Stimulated activated CD4-positive, alpha-beta T cell treated with anti-CD3 and anti-CD28 coated beads, Interleukin-12 subunit alpha, Interleukin-12 subunit beta, amount 100 ng/mL, for 4 hours (primary cell): ENCODE measurements at places on chromosomes 6 and 20.
A peak's percentile ranks its signal among the peaks of the same experiment; 100 is the strongest.

DNA sequence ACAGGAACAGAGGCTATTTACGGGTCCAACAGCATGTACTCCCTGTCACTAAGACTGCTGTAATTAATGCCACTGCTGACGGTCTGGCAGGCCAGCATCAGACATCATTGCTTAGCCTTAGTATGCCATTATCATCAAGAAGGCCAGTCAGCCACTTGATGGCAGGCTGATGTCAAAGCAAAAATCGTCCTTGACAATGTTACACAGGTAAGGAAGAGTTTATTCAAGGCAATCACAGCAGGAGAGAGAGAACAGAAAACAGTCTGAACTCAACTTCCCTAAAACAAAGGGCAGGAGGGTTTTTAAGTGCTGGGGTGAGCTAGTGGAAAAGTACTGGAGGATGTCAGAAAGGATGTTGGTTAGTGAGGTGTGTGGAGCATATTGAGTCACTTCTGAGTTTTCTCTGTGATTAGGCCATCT, 25.1 kb downstream of the FKBP1C start:
- no peak for DNase-seq

DNA sequence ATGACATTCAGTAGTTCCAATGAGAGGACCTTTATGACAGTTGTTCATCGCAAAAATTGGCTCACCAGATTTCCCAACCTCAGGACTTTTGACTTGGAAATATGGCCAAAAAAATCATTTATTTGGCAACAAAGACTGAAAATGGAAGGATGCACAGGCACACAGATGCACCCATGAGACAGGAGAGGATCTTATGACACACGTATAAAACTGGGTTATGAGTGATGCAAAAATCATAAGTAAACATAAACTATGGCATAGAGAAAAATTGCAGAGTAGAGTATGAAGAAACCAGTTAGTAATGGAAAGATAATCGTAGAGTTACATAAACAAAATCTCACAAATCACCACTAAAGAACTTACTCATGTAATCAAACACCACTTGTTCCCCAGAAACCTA, 546.9 kb downstream of the ADGRB3 start:
- DNase-seq, result no peak

DNA sequence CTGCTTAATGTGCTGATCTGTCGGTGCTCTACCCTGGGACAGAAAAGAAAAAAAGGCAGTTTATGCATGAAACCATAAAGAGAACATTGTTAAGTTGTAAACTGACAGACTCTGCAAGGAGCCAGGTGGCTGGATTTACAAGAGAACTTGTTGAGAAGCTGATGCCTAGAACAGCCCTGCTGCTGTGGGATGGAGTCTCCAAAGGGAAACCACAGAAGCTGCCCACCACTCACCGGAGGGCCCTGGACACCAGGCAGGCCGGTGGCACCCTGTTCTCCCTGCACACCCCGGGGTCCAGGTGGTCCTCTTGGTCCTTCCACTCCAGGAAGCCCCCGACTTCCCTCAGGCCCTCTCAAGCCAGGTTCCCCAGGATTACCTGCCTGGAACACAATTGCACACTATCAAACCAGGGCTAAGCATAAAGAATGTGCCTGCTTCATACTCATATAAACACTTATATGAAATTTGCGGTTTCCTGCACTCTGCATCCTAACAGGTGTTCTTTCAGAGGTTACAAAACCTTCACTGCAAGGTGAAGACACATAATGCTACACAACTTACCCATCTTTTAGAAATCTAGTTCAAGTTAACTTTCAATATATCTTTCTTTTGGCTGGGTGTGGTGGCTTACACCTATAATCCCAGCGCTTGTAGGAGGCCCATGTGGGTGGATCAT, 68.2 kb downstream of the COL9A1 start:
- DNase-seq, result no peak

DNA sequence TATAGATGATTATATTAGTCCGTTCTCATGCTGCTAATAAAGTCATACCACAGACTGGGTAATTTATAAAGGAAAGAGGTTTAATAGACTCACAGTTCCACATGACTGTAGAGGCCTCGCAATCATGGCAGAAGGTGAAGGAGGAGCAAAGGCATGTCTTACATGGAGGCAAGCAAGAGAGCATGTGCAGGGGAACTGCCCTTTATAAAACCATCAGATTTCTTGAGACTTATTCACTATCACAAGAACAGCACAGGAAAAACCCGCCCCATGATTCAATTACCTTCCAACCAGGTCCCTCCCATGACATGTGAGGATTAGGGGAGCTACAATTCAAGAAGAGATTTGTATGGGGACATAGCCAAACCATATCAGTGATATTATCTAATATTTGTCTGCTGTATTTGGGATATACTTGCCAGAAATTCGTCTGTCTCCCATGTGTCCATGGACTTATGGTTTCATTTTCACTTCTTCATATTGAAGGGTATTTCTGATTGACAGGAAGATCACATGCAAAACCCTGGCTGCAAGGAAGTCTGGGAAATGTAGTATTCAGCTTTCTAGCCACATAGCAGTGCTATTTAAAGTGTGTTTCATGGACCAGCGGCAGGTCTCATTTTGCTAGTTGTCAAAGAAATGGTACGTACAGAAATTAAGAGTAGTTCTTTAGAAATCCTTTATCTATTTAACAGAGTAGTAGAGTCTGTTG, 50.5 kb upstream of the PAK5 start:
- DNase-seq, result no peak

GRCh38 chr6:41704656-41705310, 30.6 kb downstream of the TFEB start:
- no peak for DNase-seq

DNA sequence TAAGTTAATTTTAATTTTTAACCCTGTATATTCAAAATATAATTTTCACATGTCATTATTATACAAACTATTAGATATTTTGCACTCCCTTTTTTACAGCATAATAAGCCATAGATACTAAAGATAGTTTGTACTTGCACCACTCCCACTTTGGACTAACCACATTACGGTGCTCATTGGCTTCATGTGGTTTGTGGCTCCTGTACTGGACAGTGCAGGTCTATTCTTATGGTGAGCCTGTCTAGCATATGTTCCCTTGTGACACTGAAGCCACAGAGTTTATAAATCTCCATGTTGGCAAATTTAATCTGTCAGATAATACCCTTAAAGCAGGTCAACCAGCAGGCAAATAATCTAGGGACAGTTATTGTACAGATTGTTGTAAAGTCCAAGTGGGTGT, 354.4 kb upstream of the KCNQ5 start:
- no peak for DNase-seq

DNA sequence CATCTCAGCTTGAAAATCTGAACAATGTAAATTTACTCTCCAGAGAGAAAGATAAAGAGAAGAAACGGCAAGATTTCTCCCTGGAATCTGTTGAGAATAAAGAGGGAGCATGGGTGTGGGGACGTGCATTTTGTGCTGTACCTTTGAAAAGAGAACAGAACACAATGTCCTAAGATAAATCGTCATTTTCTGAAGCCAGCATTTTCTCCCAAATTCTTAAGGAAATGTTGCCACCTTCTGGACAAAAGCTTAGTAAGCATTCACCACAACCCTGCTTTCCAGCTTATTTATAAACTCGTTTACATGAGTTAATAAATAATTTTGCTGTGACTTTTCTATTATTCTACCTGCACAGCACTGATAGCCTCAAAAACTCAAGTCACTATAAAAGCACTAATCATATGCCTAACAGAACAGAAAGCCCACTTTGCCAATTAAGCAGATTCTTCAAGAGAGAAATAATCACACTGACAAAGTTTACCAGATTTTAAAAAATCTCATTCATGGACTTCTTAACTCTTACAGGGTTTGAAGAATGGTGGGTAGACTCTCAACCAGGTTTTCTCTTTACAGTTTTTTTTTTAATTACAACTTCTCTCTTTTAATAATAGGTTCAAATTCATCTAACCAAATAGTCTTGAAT, 155.8 kb downstream of the MBOAT1 start:
- DNase-seq, result no peak

- no peak for DNase-seq
Observed at GRCh38 chr20:57408536-57409233, 17.5 kb downstream of the RBM38 start.

GRCh38 chr6:160010067-160010466, 41.2 kb downstream of the IGF2R start:
- DNase-seq, result no peak

DNA sequence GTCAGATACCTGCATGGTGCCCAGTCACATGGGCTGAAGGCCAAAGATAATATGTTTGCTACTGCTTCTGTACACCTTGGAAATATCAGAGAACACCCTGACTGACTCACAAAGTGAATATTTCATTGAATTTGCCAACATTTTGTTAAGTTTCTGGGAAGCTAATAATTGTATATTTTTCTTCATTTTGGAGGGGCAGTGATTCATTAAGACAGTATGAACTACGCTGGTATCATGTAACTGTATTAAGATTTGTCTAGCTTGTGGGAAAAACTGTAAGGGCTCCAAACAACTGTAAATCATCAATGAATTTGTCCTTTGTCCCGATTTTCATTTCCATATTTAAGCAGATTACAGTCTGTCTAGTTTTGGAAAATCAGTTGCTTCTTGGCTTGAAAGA, 102.3 kb upstream of the CCN2 start:
- no peak for DNase-seq

DNA sequence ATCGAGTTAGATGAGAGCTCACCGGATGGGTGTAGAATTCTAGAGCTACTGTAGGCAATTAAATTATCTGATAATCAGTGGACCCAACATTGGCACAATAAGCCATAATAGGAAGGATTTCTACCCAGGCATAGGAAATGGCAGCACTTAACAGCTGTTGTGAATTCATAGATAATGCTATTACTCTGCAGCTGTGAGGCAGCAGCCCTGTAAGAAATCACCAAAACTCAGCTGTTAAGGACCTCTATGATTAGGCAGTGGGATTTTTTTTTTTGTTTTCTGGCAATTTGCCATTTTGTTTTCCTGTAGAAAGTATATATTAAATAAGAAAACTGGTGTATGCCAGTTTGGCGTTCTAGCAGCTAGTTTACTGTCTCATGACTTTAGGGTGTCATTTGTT, 609.1 kb upstream of the SLC35B3 start:
- DNase-seq, result no peak

DNA sequence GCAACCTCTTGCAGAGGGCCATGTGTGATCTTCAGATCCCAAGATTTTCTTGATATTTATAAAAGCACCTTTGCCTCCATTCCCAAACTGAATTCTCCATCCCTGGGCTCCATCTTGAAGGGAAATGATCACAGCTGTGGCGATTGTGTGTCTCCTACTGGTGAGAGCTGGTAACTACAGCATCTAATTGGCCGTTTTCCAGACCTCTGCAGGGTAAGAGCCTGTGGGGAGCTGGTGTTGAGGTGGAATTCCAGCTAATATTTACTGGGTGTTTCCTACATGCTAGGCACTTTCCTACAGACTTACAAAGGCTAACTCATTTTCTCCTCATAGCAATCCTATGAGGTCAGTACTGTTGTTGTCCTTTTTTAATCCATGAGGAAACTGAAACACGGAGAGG, 59.2 kb upstream of the FNDC1 start:
- DNase-seq, result no peak

DNA sequence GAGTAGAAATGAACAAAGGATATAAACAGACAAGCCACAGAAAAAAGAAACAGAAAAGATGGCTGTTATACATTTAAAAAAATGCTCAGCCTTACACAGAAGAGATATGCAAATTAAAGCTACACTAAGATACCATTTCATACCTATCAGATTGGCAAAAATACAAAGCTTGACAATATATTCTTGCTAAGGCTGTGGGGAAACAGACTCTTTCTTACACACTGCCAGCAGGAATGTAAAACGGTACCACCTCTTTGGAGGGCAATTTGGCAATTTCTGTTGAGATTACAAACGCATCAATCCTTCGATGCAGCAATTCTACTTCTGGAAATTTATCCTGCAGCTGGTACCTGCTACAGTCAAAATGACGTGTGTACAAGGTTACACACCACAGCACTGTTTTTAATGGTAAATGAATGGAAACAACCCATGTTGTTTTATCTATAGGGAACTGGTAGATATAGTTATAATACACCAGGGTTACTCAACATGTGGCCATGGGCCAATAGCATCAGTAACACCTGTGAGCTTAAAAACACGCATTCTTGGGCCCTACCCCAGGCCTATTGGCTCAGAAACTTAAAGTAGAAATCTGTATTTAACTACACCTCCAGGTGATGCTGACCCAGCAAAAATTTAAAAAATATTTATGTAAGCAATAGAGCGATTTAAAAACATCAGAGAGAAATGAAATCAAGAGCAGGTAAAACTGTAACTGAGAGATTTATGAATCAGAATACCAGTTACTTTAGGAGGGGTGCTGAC, 53.3 kb downstream of the TRAM2 start:
- DNase-seq, result no peak

DNA sequence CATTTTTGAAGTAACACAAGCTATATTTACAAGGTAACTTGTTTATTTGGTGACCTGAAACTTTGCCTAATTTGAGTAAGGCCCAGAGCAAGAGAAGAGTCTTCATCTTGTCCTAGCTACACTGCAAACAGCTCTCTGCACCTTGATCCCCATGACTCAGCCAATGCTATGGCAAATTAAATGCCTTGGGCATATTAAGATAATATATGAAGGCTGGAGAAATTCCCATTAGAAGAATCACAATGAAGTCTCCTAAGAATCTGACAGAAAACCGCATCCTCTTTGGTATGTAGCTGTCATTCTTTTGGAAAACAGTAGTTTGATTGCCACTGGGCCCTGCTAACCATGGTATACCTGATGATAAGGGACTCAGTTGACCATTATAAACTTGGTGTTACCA, 204.5 kb downstream of the UBE3D start:
- DNase-seq, result no peak

- no peak for DNase-seq
Observed at GRCh38 chr6:156189714-156190113, 587.5 kb upstream of the ARID1B start.

- DNase-seq, result no peak
Observed at GRCh38 chr6:160966493-160967229, 24.9 kb upstream of the MAP3K4 start.

- no peak for DNase-seq
Observed at GRCh38 chr6:122589115-122589514, 21.1 kb upstream of the PKIB start.

- no peak for DNase-seq
Observed at GRCh38 chr20:53020834-53021233, 48.7 kb downstream of the TSHZ2 start.

GRCh38 chr6:158042245-158042798, 60.7 kb downstream of the SYNJ2 start:
- no peak for DNase-seq

- DNase-seq, result peak; percentile 92
Observed at GRCh38 chr6:170554013-170554795, at the start of gene TBP. TBP (plus strand) TSS chr6:170554369; CDS start chr6:170557030, 2,661 bp downstream.

- no peak for DNase-seq
Observed at GRCh38 chr6:157956171-157956730, 25.4 kb upstream of the SYNJ2 start.

DNA sequence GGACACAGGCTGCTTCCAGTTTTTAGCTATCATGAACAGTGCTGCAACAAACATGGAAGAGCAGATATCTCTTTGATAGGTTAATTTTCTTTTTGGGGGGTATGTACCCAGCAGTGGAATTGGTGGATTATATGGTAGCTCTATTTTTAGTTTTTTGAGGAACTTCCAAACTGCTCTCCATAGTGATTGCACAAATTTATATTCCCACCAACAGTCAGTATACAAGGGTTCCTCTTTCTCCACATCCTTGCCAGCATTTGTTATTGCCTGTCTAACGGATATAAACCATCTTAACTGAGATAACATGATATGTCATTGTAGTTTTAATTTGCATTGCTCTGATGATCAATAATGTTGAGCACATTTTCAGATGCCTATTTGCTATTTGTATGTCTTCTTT, 237.6 kb downstream of the MMUT start:
- DNase-seq, result no peak

GRCh38 chr6:42441697-42442081, 10.0 kb downstream of the TRERF1 start:
- DNase-seq, result no peak

- no peak for DNase-seq
Observed at GRCh38 chr20:824490-824889, 9.0 kb upstream of the FAM110A start.
